ENCODE measurements at places on chromosomes 2 and 18. TPM values are rescaled to one million over a fixed set of nuclear protein-coding genes. Genes with fewer than 3 reads are reported as not detected.

DNA sequence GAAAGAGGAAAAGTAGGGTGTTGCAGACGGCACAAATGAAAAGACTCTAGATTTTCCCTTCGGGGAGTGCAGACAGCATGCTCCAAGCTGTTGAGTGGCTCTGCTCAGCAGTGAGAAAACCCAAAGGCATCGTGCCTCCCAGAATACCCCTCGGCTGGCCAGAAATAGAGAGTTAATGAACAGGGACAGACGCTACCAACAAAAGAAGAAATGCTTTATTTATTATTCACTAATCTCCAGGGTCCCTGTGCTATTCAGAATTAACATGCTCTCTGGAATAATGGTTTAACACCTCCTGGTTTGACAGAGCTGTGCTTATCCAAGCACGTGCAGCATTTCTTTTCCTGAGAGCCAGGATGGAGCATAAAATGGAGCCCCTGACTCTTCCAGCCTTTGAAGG lies 82.3 kb downstream of the AQP4 start:
- DNase-seq = no peak

- no peak for DNase-seq
Measured at GRCh38 chr2:25281522-25281921, 60.2 kb downstream of the DNMT3A start.

DNA sequence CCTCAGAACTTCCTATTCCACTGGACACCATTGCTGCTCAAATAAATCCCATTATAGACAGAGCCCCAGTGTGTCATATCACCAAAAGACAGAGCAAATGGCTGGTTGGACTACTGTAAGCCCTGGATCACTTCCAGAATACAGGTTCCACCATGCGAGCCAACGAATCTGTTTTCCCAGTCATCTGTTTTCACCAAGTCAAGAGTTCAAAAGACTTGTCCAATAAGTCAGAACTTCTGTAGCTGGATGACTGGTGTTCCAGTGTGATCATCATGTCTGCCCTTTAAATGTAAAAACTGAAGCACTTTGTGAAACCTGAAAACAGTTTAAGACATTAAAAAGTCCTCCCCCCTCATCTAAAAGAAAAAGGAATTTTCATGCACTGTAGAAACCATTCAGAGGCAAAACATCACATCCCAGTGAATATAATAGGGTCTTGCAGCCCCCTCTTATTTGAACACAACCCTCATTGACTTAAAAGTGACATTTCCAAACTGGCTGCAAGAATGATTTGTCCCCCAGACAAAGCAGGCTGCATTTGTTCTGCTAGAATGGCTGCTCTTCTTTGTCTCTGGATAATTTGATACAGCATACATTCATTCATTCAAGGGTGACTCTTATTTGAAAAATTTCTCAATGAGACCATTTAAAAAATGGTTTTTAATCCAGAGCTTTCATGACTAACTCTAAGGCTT lies 64.6 kb upstream of the TANC1 start:
- DNase-seq = no peak

DNA sequence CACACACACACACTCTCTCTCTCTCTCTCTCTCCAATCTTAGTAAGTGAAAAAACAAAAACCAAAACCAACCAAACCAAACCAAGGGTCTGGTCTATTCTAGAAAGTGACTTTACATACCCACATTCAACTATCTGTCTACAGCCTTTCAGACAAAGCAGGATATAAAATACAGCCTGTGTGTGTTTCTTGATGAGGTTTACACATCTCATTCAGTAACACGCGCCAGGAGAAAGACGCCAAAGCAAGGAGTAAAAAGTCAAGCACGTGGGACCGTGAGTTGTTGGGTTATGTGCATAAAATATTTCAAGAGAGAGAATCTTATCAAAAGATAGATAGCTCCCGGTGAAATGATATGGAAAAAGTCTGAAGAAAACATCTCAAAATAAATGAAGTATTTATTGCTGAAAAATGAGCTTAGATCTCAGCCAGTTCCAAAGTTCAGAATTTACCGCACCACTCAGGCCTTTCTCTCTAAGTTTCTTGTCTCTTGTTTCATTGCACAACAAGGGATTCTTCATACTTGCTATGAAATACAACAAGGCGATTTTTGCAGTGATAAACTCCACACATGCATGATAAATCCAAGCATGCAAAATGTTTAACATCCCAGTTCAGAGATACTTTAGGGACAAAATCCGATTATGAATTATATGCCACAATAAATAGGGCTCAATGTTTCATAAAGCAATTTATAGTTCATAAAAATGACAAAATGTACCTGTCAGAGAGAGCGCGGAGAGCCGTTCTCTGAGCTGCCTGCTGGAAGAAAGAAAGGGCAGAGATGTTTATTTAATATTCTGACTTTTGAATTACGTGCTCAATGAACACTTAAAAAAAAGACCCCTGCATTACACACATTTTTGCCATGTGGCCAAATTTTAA lies 159.3 kb upstream of the REV1 start:
- DNase-seq = peak; percentile 35

GRCh38 chr2:195898505-195899191 lies 170.0 kb downstream of the DNAH7 start:
- peak; percentile 75 for DNase-seq

- DNase-seq = no peak
Measured at GRCh38 chr2:2057125-2057721, 273.9 kb downstream of the MYT1L start.

GRCh38 chr2:215970425-215970824 lies 42.9 kb downstream of the MREG start:
- no peak for DNase-seq

- no peak for DNase-seq
Measured at GRCh38 chr2:32363597-32363996, 6.8 kb downstream of the BIRC6 start.

- no peak for DNase-seq
Measured at GRCh38 chr2:38835015-38835601, 40.6 kb downstream of the DHX57 start.

GRCh38 chr2:41907771-41908207 lies 140.0 kb upstream of the PKDCC start:
- DNase-seq = no peak

- no peak for DNase-seq
Measured at GRCh38 chr2:40877734-40878288, 425.9 kb upstream of the SLC8A1 start.

DNA sequence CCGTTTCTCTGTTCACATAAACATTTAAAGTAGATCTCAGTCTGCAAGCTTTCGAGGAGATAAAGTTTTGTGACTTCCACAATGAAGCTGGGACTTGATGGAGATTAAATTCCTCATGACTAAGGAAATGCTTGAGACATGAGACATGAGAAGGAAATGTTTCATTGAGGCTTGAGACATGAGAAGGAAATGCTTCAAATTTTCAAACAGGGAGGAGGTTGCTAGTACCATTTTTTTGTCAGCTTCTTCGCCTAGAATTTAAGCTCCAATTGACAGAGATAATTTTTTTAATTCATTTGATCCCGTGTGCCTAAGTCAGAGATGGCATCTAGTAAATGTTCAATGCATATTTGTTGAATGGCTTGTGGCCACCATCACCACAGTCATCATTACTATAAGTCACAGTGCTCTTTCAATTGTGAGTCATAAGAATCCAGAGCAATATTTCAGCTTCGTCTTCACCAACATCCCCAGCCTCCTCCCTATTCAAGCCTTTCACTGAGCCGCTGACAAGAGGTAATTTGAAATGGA lies 543 bp upstream of the MARCHF4 start:
- no peak for DNase-seq

- no peak for DNase-seq
Measured at GRCh38 chr18:48295586-48296311, 113.4 kb downstream of the ZBTB7C start.

DNA sequence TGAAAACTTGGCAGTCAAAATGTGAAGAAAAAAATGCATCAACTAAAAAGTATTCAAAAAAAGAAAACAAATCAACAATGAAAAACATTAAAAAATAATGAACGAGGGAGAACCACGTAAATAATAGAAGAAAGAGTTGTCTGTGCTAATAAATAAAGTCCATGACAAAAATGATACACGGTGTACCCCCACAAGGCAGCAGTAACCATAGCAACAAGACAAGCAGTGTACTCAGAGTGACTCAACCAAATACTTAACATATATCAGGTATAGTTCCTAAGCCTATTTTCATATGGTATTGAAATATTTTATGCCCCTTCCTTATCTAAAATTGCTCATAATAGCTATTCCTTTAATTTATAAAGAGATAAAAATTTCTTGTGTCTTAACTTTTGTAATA lies 162.3 kb upstream of the TMEM200C start:
- no peak for DNase-seq

- DNase-seq = no peak
Measured at GRCh38 chr2:241680827-241681599, 5.6 kb downstream of the DTYMK start.

DNA sequence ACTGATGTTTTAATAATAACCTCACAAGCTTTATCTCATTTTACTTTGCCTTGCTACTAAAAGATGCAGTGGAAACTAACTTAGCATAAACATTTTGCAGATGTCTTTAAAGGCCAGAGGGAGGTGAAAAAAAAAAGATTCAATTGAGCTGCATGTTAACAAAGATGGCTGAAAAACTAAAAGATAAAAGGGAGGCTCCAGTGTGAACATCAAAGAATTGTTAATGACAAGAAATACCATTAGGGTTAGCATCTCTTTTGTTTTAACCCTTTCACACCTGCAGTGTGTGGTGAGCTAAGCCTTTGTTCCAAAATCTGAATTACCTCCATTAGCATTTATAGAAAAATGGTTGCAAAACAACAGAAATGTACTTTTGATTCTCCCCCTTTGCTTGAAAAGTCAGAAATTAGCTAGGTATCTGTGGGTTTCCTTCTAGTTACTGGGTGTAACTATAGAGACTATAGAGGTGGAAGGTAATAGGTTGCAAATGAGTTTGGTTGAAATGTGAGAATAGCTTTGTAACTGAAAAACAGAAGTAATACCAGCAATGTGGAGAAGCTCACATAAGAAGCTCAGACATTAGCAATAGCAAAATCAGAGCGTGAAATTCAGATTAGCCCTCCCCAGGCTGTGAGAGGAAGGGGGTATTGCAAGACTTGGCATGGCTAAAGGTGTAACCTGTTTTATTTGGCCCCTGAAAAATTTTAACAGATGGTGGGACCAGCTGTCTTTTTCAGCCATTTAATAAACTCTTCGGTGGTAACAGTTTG lies 34.8 kb upstream of the SP5 start:
- no peak for DNase-seq

GRCh38 chr2:121129692-121130091 lies 155.3 kb downstream of the TFCP2L1 start:
- DNase-seq = no peak

GRCh38 chr2:225600865-225601264 lies 201.4 kb downstream of the NYAP2 start:
- DNase-seq = no peak

DNA sequence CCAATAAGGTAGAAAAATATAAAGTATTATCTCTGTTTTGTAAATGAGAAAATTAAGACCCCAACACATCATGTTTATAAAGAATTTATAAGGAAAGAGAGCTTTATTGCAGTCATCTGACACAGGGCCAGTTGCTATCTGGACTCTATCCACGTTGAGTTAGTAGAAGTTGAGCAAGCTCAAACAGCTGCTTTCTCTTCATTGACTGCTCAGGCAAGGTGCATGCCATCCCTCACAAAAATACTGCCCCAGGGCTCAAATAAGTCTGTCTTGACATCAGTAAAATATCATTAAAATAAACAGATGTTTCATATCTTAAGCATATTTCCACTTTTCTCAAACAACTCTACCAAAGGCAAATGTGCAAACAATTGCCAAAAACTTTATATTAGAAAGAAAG lies 14.8 kb downstream of the COL5A2 start:
- DNase-seq = no peak

- peak; percentile 29 for DNase-seq
Measured at GRCh38 chr18:35408843-35409261, 31.7 kb upstream of the ZNF396 start.

DNA sequence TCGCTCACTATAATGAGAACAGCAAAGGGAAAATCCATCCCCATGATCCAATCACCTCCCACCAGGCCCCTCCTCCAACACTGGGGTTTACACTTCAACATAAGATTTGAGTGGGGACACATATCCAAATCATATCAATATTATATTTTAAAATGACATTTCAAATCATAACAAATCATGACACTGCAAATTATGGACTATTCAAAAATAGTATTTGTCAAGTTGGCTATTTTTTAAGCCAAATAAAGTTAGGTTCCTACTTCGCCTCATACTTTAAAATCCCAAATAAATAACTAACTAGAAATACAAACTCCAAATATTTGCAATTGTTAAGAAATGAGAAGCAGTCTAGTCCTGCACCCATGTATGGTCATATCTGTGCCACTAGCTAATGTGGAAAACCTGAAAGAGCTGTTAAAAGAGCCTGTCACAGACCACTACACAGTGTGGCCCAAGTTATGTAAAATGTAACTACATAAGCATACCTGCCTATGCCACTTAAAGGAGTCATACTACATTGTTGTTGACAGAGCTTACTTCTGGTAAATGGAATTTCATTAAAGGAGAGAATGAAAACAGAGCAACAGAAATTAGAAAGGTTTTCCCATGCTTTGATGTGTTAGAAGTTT lies 334.7 kb upstream of the GULP1 start:
- DNase-seq = no peak

GRCh38 chr2:37868866-37869265 lies 56.2 kb upstream of the RMDN2 start:
- no peak for DNase-seq

DNA sequence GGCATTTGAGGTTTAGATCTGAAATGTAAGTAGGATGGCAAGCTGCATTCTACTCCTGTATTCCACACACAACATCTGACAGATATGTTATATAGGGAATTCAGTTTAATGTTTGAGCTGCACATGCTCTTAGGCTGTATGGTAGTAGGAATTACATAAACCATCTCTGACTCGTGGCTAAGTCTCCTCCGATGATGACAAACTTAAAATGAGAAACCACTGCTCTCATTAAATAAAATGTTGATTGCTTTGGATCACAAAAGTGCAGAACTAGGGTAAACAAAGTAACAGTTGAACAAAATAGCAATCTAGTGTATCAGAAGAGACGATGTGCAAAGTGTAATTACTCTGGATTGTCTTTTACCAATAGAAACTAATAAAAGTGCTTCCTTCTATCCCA lies 50.1 kb upstream of the WDR75 start:
- no peak for DNase-seq

- DNase-seq = no peak
Measured at GRCh38 chr2:127104166-127104660, 2.7 kb downstream of the BIN1 start.

GRCh38 chr2:98293030-98293429 lies 53.2 kb upstream of the CNGA3 start:
- DNase-seq = no peak

- DNase-seq = no peak
Measured at GRCh38 chr18:79374408-79375171, 21.1 kb upstream of the NFATC1 start.

The EIF4E2 gene
- 63.2 TPM for polyA plus RNA-seq

The PSTPIP2 gene
- 4.7 TPM for polyA plus RNA-seq

The B4GALT6 gene
- polyA plus RNA-seq = 3.2 TPM

The SLC9A4 gene
- 0.22 TPM for polyA plus RNA-seq

The CEP68 gene
- polyA plus RNA-seq = 18.5 TPM

The DSC2 gene
- 1.6 TPM for polyA plus RNA-seq

The DSG1 gene
- polyA plus RNA-seq = not detected

The CYRIA gene
- 7.9 TPM for polyA plus RNA-seq

The C2orf80 gene
- polyA plus RNA-seq = not detected

The TBR1 gene
- not detected for polyA plus RNA-seq

The FER1L5 gene
- 0.01 TPM for polyA plus RNA-seq

The ARHGAP28 gene
- 9.1 TPM for polyA plus RNA-seq

Measured in urinary bladder (tissue), 4 donors.